NCI-H1436 (cell line): ENCODE measurements at places on chromosomes 5 and 9.

DNA sequence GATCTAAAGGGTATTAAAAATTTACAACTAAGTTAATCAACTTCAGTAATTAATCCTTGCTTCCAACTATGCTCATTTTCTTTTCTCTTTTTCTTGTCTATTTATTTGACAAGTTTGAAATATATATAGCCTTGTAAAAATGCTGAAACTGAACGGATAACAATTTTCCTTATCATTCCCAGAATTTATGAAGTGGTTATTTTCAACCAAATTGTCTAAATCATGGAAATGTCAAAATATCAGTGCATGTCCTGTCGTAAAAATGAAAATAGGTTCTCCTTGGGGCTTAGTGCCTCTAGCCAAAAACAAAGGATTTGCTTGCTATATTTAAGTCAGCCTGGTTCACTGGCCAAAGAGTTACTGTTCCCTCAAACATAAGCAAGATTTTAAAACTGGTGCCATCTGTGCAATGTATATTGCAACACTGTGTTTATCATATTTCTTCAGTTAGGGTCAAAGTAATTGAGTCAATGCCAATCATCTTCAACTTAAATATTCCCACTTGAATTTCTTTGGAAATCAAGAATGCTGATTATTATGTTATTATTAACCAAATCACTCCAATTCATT is 798.3 kb downstream of the MAT2B start:
- DNase-seq, result no peak

DNA sequence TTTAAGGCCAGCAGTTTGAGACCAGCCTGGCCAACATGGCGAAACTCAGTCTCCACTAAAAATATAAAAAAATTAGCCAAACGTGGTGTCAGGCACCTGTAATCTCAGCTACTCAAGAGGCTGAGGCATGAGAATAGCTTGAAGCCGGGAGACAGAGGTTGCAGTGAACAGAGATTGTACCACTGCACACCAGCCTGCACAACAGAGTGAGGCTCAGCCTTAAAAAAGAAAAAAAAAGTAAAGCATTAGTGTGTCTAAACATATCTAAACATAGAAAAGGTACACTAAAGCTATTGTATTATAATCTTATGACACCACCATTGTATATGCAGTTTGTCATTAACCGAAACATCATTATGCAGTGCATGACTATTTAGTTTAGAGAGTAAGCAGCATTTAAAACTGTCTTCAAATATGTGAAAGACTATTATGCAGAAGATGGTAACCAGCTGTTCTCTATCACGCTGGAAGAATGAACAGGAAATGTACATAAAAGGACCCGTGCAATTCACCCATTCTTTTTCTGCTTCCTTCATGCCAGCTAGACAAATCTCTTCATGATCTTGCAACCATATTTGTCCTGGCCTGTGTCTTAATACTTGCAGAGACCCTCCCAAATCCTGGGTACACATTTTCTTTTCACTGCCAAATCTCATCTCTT is 58.6 kb downstream of the ITGA1 start:
- no peak for DNase-seq

DNA sequence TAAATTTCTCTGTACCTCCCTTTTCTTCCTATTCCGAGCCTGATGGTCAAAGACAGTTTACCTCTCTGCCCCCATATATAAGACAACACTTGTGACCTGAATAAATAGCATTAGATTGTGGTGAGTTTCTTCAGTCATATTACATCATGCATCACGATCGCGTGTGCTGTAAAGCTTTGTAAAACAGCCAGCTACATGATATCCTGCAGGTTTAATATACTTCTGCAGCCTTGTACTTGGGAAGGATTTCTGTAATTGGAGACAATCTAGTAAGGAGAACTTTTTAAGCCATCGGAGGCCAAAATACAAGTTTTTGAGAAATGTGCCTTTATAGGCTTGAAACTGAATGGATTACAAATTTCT is 711.8 kb upstream of the WWC1 start:
- DNase-seq, result no peak

- no peak for DNase-seq
Observed at GRCh38 chr5:125813221-125813974, 609.8 kb upstream of the GRAMD2B start.

DNA sequence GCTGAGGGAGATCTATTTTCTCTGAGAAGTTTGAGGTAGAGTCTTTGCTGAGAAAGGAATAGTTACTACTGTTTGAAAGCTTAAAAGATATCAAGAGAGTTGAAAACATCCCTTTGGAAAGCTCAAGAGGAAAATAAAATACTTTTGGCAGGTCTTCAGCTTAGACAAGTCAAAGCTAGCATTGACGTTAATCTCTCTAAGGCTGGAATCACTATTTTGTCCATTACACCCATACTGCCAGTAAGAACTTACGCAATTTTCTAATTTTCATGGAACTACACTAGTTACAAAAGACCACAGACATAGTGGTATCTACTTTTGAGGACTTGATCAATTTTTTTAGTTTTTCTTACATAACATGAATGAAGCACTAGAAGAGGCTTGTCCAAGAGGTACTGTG is 494.9 kb downstream of the PSAT1 start:
- no peak for DNase-seq

DNA sequence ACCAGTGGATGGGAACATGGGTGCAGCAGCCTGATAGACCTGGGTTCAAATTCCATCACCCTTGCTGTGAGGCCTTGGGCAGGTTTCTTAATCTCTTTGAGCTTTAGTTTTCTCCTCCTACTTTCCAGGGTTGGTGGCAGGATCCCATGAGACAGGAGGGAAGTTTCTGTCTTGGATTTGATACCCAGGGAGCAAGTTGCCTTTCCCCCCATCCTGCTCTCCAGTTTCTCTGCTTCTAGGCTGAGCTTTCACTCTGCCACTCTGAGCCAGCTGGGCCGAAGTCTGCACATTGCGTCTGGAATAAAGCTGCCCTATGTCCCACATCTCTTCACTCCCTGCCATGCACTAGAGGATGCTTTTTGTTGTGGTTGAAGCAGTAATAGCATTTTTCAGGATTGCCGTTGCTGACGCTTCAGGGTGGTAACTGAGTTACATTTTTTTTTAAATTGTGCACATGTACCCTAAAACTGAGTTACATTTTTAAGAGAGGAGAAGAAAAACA is 40.5 kb upstream of the ANGPTL2 start:
- DNase-seq, result no peak

GRCh38 chr5:83072966-83073365 is 4.2 kb downstream of the TMEM167A start:
- no peak for DNase-seq

DNA sequence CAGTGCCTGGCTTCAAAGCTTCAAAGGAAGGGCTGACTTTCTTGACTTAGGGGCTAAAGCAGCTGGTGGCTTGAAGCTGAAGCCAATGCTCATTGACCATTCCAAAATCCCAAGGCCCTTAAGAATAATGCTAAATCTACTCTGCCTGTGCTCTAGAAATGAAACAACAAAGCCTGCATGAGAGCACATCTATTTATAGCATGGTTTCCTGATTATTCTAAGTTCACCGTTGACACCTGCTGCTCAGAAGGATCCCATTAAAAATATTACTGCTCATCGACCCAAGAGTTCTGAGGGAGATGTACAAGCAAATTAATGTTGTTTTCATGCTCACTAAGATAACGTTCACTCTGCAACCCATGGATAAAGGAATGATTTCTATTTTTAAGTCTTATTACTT is 6.7 kb downstream of the TMEM174 start:
- no peak for DNase-seq

DNA sequence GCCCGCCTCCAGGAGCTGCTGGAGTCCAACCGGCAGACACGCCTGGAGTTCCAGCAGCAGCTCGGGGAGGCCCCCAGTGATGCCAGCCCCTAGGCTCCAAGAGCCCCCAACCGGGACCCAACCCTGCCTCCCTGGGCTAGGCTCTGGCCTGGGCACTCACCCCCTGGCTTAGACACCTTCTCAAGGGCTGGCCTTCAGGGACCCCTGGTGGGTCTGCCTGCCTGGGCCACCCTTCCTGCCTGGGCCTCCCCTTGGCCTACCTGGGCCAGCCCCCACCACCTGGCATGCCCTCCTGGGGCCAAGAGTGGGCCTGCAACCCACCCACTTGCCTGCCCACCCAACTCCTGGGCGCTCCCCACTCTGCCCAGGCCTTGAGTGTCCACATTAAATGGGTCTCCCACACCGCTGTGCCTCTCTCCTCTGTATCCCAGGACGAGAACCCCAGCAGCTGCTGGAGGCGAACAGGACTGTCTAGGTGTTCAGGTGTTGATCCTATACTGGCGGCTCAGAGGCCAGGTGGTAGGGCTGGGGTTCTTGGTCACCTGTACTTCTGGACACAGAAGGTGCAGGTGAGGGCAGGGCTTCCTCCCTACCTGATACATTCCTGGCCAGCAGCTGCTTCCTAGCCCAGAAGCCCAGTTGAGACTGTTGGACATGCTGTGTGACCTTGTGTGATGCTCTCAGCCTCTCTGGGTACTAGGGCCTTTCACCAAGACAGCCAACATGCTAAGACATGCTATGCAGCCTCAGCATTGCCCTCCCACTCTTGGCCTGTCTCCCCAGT is 3.6 kb downstream of the BBLN start:
- no peak for DNase-seq
